CD4-positive, alpha-beta T cell treated with Interleukin-21 for 1 hour (primary cell): ENCODE measurements at places on chromosomes 12 and 14.

DNA sequence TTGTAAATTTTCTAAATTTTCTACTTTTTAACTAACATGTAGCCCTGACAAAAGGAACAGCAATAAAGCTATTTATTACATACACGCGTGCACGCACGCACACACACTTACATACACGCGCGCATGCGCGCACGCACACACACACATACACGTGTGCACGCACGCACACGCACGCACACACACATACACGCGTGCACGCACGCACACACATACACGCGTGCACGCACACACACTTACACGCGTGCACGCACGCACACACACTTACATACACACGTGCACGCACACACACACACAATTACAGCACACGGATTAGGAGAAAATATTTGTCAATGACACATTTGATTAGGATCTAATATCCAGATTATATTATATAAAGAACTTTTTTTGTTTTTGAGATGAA, 27.9 kb downstream of the DHX37 start:
- DNase-seq: no peak

DNA sequence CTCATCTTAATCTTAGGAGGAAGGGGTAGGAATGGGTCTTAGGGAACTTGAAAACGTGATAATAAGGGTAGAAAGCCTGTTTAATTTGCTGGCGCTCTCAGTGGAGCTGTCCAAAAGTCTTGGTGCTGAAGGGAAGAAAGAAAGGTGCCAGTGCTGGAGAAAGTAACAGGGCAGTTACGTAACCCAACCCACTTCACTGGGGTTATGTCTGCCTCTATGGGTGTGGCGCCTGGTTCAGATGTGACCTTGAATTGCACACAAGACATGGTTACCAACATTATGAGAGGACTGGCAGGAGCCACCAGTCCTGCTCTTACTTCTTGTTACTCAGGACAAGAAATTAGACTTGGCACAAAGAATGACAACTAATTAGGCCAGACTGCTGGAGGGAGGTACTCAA, 18.6 kb upstream of the GPATCH2L start:
- DNase-seq: no peak

DNA sequence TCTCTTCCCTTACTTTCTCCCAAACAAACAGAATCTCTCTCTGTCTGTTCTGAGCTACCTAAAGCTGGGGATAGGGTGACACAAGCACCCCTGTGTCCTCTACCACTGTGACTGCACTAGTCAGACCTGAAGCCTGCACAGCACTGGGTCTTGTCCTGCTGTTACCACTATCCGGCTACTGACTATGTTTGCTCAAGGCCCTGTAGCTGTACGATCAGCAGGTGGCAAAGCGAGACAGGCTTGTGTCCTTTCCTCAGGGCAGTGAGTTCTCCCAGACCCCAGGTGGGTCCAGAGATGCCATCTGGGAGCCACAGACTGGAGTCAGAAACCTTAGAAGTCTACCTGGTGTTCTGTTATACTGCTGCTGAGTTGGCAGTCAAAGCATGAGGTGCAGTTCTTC, 116.4 kb downstream of the NUBPL start:
- DNase-seq: no peak

GRCh38 chr12:93121729-93122488, 192.8 kb upstream of the EEA1 start:
- DNase-seq: no peak
